ENCODE measurements at places on chromosomes 1 and 21.
A peak's percentile ranks its signal among the peaks of the same experiment; 100 is the strongest.

GRCh38 chr1:110420874-110421793 lies 13.6 kb upstream of the LAMTOR5 start:
- DNase-seq: no peak

- no peak for DNase-seq
Measured at GRCh38 chr1:233665575-233666270, 51.8 kb downstream of the KCNK1 start.

DNA sequence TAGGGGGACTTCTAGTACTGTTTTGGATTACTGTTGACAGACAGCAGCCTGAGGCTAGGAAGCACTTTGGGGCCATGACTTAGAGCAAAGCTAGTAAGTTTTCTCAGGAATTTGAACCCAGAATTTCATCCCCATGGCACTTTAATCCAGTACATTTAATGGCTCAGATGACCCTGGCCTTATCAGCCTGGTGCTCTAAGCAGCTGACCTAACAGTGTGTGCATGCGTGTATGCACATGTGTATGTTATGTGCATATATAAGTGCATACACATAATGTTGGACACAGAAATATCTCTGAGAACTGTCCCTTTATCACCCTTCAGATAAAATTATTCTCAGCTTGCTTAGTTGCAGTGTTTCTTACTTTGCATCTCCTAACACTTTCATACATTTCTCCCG lies 115.0 kb downstream of the CLIC6 start:
- no peak for DNase-seq

DNA sequence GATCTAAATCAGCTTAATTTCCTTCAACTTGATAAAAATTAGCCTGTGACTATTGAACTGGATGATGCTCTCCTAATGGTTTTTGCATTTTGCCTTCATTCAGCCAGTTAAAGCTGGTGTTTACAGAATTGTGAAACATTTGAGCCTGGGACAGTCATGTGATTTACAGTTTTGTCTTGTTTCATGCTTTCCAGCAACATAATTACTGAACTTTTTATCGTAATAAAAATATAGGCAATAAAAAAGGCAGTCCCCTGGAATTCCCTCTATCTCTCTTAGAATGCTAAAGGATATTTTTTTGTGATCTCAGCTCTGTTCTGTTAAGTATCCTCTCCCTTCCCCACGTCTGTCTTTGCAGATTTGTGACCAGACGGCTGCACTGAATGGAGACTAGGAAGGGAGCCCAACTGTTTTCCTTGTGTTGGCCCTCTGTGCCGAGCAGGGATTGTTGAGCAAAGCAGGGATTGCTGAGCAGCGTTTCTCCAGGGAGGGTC lies 70.3 kb upstream of the RGL1 start:
- DNase-seq: no peak

GRCh38 chr1:201625851-201626251 lies 86.9 kb downstream of the NAV1 start:
- DNase-seq: no peak

- DNase-seq: no peak
Measured at GRCh38 chr1:77832901-77833300, 53.5 kb downstream of the MIGA1 start.

DNA sequence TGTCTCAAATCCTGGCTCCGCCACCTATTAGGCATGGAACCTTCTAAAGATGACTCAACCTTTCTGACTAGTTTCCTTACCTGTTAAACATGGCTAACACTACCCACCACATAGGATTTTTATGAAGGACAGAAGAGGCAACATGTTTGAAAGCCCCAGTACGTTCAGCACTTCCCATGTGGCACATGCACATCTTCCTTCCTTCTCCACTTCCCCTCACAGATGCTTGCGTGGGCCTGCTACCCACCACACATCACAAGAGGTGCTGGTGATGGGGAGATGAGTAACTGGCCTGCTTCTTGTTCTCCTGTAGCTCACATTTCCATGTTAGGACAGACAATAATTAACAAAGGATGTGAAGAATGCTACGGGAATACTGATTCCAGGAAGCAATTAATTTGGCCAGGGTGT lies 7.1 kb downstream of the ZBTB21 start:
- DNase-seq: peak; percentile 9

DNA sequence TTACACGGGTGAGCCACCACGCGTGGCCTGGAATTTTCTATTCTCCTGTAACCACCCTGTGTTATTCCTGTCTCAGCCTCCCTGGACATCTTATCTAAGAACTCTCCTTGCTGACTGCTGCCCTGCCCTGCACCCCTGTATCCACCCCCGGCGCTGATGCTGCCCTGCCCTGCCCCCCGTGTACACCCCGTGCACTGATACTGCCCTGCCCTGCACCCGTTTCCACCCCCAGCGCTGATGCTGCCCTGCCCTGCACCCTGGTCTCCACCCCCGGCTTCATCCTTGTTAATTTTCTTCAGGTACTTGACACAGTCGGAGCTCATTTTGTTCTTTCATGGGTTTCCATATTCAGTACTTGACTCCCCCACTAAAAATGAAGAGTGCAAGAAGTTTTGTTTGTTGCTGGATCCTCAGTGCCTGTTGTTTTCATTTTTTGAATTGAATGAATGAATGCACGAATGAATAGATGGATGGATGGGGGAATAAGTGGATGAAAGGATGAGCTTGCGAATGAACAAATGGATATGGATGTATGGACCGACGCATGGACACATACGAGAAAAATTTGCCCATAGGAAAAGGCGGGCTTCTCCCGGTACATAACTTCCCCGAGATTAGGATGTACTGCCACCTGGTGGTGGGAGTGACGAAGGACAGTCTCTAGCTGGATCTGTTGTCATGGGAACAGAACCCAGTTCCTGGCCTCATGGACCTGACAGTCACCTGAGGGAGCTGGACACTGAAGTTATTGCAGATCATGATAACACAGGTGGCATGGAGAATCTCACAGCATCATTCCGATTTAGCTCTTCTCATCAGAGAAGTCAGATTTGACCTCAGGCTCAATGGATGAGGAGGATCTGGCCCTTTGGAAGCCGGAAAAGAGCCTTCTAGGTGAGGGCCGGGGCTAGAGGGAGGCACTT lies 14.9 kb downstream of the AADACL4 start:
- peak; percentile 56 for DNase-seq

- no peak for DNase-seq
Measured at GRCh38 chr1:99675292-99675691, 29.4 kb downstream of the PALMD start.
